ENCODE measurements at places on chromosomes 7 and 10.

DNA sequence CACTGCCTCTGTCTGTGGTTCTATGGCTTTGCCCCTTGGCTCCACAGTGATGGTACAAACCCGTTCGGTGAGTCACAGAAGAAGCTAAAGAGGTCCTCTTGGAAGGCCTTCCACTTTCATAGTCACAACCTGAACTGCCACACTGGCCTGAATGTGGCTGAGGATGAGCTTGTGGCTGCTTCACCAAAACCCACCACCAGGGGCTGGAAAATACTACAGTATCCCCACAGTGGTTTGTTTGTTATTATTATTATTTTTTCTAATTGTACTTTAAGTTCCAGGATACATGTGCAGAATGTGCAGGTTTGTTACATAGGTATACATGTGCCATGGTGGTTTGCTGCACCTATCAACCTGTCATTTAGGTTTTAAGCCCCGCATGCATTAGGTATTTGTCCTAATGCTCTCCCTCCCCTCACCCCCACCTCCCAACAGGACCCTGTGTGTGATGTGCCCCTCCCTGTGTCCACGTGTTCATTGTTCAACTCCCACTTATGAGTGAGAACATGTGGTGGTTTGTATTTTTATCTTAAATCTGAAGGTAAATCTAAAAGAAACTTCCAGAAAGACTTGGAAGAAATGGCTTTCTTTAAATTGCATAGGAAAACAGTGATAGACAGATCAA is 160.8 kb upstream of the NPSR1 start:
- no peak for DNase-seq

GRCh38 chr7:121414436-121414835 is 18.3 kb upstream of the FAM3C start:
- no peak for DNase-seq

- no peak for DNase-seq
These were observed 165.9 kb downstream of the ABCA13 start for GRCh38 chr7:48337012-48337621.

DNA sequence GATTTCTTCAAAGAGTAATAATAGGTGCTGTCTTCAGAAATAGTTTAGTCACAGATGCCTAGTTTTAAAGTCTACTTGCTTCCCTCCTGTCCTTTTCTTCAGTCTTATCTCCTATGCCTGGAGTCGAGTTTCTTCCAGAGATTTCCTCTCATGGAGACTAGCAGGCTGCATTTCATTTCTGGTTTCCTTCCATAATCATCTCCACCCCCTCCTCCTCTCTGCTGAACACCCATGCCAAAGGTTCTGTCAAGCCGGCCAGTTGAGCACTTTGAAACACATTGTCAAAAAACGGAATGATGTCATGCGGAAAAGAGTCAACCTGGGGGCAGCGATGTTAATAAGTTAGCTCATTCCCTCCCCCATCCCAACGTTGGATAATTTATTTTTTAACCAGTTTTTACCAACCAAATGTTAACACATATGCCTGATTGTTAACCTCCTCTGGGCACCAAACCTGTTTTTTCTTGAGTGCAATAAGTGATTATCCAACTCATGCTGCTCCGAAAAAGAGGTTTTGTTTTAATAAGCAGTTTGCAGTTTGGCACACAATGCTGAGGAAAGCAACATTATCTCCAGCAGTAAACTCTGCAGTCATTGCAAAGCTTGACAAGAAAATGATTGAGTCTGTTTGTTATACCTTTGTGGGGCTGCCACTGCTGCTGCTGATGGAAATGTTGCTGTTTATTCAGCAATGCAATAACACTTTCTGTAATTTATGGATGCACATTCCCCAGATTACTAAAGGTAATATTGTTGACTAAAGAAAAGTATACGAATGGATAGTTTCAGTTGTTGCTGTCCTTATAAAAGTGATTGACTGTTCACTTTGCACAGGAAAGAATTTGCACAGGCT is 161.6 kb downstream of the LRMDA start:
- DNase-seq, result no peak

- DNase-seq, result no peak
These were observed 152.9 kb downstream of the HGF start for GRCh38 chr7:81616951-81617350.

DNA sequence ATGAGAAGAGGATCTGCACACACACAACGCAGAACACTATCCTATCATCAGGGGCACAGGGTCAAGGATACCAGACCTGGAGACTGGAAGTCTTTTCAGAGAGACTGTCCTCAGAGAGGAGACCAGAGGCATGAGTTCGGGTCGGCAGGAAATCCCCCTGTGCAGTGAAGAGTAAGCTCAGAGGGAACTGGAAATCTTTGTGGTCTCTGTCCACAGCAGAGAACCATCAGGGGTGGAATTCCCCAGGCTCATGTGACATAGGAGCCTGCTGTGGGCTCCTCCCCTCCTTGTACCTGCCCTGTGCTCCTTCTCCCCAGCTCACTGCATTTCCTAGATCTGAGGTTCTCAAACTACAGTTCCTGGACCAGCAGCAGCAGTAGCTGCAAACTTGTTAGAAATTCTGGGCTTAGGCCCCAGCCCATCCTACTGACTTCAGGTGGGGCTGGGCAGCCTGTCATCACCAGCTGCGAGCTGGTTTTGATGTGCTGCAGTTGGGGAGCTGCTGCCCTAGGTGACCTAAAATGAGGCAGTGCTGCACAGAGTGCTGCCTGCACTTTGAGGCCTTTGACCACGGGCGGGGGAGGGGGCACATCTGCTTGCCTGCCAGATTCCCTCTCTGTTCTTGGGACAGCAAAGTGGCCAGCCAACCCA is 2.4 kb downstream of the ZMIZ2 start:
- DNase-seq, result peak; percentile 82

- DNase-seq, result no peak
These were observed 10.8 kb downstream of the PARD3 start for GRCh38 chr10:34804306-34804705.

DNA sequence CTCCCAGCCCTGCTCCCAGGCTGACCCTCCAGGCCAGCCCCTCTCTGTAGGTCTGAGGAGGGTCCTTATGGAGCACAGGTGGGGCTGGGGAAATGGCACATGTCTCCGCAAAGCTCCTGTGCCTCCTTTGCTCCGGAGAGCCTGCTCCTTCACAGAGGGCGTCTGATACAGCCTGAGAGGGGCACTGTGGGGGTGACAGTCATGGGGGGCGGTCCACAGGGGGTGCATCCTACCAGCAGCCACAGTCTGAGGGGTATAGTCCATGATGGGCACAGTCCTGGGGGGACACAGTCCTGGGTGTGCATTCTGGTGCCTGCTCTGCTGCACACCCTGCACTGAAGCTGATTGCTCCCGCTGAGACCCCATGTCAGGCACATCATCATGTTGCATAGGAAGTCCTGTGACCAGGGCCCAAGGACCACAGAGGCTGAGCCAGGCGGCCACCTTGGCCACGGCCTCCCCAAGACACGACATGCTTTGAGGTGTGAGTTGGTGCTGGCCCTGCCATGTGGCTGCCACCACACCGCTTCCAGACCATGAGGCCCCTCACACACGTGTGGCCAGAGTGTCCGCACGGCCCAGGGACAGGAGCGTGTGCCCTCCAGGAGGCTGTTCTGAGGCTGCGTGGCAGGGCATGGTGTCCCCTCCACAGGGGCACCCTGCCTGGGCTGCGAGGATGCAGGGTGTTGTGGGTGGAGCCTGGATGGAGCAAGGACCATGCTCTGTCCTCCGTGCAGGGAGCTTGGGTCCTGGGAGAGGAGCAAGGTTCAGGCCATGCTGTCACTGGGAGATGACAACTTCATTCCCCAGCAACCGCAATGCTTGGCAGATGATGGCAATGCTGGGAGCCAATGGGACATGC is 59.2 kb downstream of the PWWP2B start:
- no peak for DNase-seq

DNA sequence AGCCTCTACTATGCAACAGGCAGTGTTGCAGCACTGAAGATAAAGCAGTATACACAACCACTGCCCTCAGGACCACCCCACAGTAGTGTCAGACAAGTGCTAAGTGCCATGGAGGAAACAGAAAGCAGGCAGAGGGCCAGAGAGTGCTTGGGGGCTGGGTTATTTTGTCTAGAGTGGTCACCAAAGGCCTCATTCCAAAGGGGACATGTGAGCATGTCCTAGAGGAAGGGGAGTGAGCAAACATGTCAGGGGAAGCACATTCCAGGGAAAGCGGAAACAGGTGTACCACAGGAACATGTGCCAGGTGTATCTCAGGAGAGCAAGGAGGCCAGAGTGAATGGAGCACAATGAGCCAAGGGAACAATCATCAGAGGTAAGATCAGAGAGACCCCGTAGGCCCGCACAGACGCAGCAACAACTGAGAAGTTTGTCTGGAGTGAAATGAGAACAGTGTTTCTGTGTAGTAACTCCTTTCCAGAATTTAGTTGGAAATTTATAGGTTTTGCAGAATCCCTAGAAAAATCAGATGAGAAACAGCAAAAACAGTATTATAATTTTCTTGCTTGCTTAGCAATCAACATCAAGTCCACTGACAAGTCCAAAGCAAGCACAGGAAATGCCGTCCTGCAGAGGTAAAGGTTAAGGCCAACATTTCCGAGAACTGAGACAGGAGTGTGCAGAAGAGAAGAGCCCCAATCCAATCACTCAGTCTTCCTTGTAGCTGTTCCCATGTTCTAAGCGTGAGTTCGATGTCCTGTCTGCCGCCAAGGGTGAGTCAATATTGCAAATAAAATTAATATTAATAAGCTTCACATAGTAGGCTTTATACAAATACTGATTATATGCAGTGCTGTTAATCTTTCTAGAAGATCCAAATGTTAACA is 67.3 kb downstream of the SGMS1 start:
- DNase-seq, result no peak

- no peak for DNase-seq
These were observed 362.0 kb downstream of the ZNF248 start for GRCh38 chr10:37495415-37495814.

GRCh38 chr10:108411206-108411605 is 1246.7 kb upstream of the SORCS1 start:
- DNase-seq, result no peak

GRCh38 chr10:48234295-48234694 is 40.2 kb downstream of the FRMPD2 start:
- no peak for DNase-seq

- DNase-seq, result no peak
These were observed 3.3 kb downstream of the GRID1 start for GRCh38 chr10:86363184-86363832.

DNA sequence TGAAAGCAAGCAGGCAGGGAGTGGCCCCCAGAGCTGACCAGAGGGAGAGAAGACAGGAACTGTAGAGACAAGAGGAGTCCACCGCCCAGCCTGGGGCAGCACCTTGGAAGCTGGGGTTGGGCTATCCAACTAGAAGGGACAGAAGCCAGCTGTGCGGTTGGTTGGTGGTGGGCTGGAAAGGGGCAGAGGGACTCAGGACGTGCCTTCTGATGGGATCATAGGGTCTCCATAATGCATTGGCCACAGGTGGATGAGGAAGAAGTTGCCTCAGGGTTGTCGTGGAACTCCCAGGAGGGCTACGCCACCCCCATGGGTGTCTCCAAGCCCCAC is 114.0 kb upstream of the RET start:
- DNase-seq, result no peak

GRCh38 chr10:51311228-51311627 is 236.9 kb downstream of the PRKG1 start:
- no peak for DNase-seq

GRCh38 chr10:124640538-124641231 is 103.5 kb downstream of the FAM53B start:
- DNase-seq, result peak; percentile 28

GRCh38 chr10:90965720-90966119 is 44.8 kb upstream of the ANKRD1 start:
- DNase-seq, result no peak

DNA sequence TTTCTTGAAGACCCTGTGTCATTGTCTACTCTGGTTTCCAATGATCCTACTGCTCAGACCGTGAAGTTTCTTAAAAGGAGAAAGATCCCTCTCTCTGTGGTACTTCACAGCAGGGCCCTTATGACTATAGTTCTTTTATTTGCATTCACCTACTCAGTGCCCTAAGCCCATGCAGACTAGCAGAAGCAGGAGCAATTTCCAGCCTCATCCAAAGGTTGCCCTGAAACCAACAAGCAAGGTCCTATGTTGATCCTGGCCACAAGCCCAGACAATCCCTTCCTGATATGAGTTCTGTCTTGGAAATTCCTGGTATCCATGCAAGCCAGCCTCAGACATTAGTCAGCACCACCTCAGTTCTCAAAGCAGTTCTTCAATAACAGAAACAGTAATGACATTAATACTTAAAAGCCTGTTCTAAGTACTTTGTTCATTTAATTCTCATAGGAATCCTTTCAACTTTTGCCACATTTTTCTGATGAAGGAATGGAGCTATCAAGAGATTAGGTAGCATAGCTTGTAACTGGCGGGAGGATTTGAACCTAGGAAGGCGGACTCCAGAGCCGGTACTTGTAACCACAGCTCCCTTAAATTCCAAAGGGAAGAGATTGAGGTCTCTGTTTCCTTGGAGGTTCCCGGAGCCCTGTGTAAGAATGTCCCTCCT is 58.1 kb upstream of the ST8SIA6 start:
- DNase-seq, result no peak

DNA sequence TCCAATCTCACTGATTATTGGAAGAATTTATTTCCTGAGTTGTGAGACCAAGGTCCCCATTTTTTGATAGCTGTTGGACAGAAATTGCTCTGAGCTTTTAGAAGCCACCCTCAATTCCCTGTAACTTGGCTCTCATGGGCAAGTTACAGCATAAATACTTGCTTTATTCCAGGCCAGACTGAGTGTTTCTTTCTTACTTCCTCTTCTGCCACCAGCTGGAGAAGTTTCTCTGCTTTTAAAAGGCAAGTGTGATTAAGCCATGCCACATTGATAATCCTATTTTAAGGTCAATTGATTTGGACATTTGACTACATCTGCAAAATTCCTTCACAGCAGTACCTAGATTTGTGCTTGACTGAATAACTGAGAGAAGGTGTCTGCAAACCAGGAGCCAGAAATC is 14.1 kb upstream of the TAS2R41 start:
- no peak for DNase-seq

- DNase-seq, result peak; percentile 58
These were observed 8.4 kb upstream of the PGAM2 start for GRCh38 chr7:44073664-44074348.

GRCh38 chr7:55731931-55732330 is 130.6 kb downstream of the SEPTIN14 start:
- no peak for DNase-seq

GRCh38 chr7:143299346-143299745 is 11.2 kb downstream of the CASP2 start:
- DNase-seq, result no peak

DNA sequence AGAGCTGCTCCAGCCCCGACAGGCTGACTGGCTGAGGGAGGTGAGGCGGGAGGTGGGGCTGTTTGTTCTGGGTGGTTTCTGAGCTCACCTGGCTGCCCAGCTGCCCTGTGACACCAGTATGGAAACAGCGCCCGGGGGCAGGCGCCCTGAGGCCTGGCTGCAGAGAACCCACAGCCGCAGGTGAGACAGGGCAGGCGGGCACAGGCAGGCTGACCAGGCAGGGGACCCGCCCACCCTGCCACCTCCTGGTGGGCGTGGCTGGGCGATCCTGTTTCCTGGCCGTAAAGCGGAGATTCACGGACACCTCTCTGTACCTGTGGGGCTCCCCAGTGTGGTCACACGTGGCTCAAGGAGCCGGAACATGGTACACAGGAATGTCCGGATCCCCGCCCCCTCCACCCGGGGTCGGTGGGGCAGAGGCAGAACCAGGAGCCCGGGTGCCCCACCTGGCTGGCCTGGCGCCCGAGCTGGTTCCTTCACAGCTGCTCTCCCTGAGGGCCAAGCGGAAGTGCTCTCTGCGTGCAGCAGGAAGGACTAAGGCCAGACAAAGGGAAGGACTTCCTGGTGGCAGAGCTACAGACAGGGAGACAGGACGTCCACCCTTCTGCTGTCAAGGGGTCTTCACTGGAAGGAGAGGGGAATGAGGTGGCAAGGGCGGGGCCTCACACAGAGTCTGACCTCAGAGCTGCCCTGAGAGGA is 3.9 kb downstream of the MICALL2 start:
- DNase-seq, result no peak

GRCh38 chr10:30018496-30018895 is 40.9 kb downstream of the JCAD start:
- no peak for DNase-seq

Data from CD4-positive, alpha-beta T cell treated with Interleukin-17A for 1 hour (primary cell).